ENCODE measurements at places on chromosomes 5 and 9. TPM values are rescaled to one million over a fixed set of nuclear protein-coding genes. Genes with fewer than 3 reads are reported as not detected.

The NRARP gene
- total RNA-seq: 0.70 TPM

The HTR1A gene
- not detected for total RNA-seq

The C9orf50 gene
- total RNA-seq: not detected

The PCDHA1 gene
- total RNA-seq: not detected

The IL4 gene
- not detected for total RNA-seq

The PCDHGA2 gene
- total RNA-seq: 0.11 TPM

The SHISAL2B gene
- total RNA-seq: not detected

The FOXD4L4 gene
- total RNA-seq: not detected

The TIMD4 gene
- 2.3 TPM for total RNA-seq

The NOXA1 gene
- total RNA-seq: 0.94 TPM

The PLPP1 gene
- total RNA-seq: 8.3 TPM

The SIT1 gene
- total RNA-seq: 230 TPM

The FAT2 gene
- not detected for total RNA-seq

The NUDT2 gene
- total RNA-seq: 16.9 TPM

The NR5A1 gene
- not detected for total RNA-seq

The MGAT1 gene
- 196 TPM for total RNA-seq

The LCP2 gene
- 414 TPM for total RNA-seq

The TMEFF1 gene
- total RNA-seq: 0.27 TPM

The ADRB2 gene
- 2.8 TPM for total RNA-seq

The CYLC2 gene
- not detected for total RNA-seq

The TAS2R1 gene
- not detected for total RNA-seq

The BHMT gene
- not detected for total RNA-seq

The UGT3A1 gene
- not detected for total RNA-seq

The LURAP1L gene
- not detected for total RNA-seq

The MAST4 gene
- total RNA-seq: 39.0 TPM

The SLC22A4 gene
- total RNA-seq: 7.5 TPM

The CAMK2A gene
- total RNA-seq: not detected

The PCDH12 gene
- not detected for total RNA-seq

The RASGEF1C gene
- total RNA-seq: not detected

The DOCK8 gene
- total RNA-seq: 225 TPM

The F2R gene
- 0.86 TPM for total RNA-seq

The SPATA9 gene
- not detected for total RNA-seq

The HRCT1 gene
- not detected for total RNA-seq

The RNF44 gene
- 145 TPM for total RNA-seq

The MORN5 gene
- total RNA-seq: not detected

The TEX48 gene
- total RNA-seq: not detected

The NR6A1 gene
- total RNA-seq: not detected

Measured in naive thymus-derived CD4-positive, alpha-beta T cell (primary cell).